ENCODE measurements at places on chromosomes 5 and 9.

- DNase-seq: no peak
Observed at GRCh38 chr5:177366528-177367322, 9.0 kb downstream of the RGS14 start.

DNA sequence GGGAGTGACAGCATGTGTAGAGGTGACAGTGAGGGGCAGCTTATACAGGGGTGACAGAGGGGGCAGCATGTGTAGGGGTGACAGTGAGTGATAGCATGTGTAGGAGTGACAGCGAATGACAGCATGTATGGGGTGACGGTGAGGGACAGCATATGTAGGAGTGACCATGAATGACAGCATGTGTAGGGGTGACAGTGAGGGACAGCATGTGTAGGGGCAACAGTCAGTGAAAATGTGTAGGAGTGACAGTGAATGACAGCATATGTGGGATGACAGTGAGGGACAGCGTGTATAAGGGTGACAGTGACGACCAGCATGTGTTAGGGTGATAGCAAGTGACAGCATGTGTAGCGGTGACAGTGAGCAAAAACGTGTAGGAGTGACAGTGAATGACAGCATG lies 9.4 kb upstream of the GAPT start:
- DNase-seq: no peak

- no peak for DNase-seq
Observed at GRCh38 chr9:94490465-94490864, 64.4 kb upstream of the PCAT7 start.

DNA sequence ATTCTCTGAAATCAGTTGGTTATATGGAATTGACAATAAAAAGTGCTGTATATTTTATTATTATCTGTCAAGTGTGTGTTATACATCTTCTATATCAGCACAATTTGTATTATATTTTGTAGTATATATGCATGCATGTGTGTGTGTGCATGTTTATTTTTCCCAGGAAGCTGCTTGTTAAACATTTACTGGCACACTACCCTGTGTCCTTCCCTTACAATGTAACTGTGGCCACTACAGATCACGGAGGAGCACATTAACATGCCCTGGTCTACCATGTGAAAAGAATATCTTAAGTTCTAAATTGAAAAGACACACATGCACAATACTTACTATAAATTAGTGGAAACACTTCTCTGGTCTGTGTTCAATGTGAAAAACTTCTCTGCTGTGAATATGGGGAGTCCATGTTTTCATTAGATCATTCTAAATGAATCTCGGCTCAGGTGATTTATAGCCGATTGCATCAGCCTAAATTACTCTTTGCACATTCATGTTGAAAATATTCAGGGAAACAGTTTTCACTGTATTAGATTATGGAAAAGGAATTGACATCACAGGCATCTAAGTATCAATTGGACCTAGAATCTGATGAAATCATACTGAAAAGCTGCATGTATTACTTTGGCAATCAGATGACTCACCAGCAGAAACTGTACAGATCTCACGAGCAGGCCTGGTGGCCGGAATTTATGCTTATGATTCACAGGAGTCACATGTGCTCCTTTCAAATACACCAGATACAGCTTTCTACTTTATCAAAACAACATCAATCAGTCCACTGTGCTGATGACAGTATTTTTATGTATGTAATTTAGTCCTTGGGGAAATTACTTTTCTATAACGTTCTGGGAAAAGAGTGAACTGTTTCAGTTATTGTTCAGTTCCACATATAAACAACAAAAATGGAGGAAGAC lies 39.4 kb downstream of the LURAP1L start:
- DNase-seq: peak; percentile 45
